ENCODE measurements at places on chromosomes 2 and 18.

- H3K27ac ChIP-seq = no peak overlapping the region
- no peaks in the 10 kb centered on the region for H3K36me3 ChIP-seq
- H3K4me1 ChIP-seq = no peaks in the 10 kb centered on the region
- no peaks in the 10 kb centered on the region for H3K27me3 ChIP-seq
- H3K4me3 ChIP-seq = no peak overlapping the region
Measured at GRCh38 chr18:70535041-70535440, 246.2 kb downstream of the SOCS6 start.

DNA sequence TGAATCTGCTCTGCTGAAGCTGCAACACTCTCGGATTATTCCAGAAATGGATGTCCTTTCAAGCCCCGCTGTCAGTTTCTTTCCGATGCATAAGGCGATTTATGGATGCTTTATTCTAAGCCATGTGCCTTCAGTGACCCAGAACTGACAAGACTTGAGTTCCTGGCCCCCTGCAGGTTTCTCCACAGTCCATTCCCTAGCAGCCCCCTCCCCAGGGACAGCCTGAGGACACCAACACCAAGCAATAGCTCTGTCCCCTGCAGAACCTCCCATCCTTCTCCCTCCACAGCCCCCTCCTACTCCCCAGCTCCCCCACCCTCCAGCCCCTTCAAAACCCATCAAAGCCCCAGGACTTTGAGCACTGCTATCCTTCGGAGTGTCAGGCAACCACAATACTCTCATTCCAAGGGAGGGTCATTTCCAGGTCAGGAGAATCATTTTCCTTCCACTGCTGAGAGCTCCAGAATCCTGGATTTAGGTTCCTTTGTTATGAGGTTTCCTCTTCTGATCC, 24.6 kb upstream of the SPP2 start:
- H3K36me3 ChIP-seq = no peaks in the 10 kb centered on the region
- H3K4me1 ChIP-seq = peaks cover 6% of the 10 kb centered on the region
- no peak for DNase-seq
- H3K4me3 ChIP-seq = no peak overlapping the region

DNA sequence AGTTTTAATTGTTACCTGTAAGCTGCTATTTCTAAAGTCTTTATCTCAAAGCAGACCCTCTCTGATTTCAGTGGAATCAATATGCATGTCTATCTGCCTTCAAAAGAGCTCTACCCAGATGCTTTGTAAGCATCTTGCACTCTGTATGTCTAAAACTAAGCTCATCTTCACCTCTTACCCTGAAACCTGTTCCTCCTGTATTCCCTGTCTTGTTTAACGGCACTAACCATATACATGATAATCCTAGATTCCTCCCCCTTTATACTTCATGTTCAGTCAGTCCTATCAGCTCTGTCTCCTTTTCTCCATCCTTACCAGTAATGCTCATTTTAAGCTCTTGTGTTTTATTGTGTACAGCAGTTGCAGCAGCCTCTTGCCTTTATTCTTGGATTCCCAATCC, 12.8 kb downstream of the ZC3H15 start:
- peaks cover 23% of the 10 kb centered on the region for H3K36me3 ChIP-seq
- DNase-seq = no peak
- no peak overlapping the region for H3K4me3 ChIP-seq
- H3K27me3 ChIP-seq = no peaks in the 10 kb centered on the region
- no peak overlapping the region for H3K27ac ChIP-seq

DNA sequence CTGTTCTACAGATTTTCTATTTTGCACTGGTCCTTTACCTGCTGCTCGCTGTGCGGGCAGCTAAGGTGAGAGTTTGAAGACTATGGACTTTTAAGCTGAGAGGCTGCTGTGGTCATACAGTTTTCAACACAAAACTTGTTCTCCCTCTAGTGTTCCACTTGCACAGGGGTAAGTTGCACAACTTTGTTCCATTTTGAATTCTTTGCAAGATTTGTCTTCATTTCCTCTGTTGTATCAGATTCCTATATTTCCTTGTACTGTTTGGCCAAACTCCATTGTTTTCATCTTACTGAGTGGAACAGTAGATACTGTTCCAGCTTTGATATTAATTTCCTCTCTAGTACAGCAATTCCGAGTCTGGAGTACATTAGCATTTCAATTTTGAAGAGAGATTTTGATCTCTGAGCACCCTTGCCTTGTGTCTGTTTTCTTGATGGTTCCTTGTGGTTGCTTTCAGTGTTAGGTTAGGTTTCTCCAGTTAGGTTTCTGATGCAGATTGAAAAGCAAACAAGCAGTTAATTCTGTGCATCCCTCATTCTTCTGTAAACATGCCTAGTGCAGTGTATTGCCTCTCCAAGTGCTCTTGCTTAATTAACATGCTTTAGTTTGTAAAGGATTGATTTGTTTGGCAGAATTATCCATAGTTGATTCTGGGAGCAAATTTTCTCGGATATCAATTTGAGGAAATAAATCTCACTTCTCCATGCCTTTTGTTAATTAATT, 188.8 kb downstream of the PTPRM start:
- H3K4me3 ChIP-seq = no peak overlapping the region
- DNase-seq = no peak
- no peaks in the 10 kb centered on the region for H3K4me1 ChIP-seq
- no peaks in the 10 kb centered on the region for H3K27me3 ChIP-seq

GRCh38 chr2:227004482-227004881, 159.5 kb downstream of the COL4A4 start:
- no peak for DNase-seq
- H3K27ac ChIP-seq = no peak overlapping the region
- peaks cover 9% of the 10 kb centered on the region for H3K4me1 ChIP-seq
- no peaks in the 10 kb centered on the region for H3K27me3 ChIP-seq

DNA sequence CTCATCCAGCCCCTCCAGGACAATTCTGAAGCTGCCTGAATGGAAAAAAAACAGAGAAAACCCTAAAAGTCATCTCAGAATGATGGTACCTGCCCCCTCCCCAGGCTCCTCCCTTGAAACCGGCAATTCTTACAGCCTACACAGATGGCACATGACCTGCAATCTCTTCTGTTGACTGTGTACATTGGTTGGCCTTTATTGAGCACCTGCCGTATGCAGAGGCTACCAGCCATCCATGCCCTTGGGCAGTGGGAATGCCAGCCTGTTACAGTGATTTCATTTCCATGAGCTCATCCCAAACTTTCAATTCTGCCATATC, 57.1 kb downstream of the EMX1 start:
- no peak for DNase-seq
- H3K27me3 ChIP-seq = no peaks in the 10 kb centered on the region
- peaks cover 8% of the 10 kb centered on the region for H3K4me1 ChIP-seq
- peaks cover 42% of the 10 kb centered on the region for H3K36me3 ChIP-seq
- H3K27ac ChIP-seq = no peak overlapping the region
- H3K4me3 ChIP-seq = no peak overlapping the region

DNA sequence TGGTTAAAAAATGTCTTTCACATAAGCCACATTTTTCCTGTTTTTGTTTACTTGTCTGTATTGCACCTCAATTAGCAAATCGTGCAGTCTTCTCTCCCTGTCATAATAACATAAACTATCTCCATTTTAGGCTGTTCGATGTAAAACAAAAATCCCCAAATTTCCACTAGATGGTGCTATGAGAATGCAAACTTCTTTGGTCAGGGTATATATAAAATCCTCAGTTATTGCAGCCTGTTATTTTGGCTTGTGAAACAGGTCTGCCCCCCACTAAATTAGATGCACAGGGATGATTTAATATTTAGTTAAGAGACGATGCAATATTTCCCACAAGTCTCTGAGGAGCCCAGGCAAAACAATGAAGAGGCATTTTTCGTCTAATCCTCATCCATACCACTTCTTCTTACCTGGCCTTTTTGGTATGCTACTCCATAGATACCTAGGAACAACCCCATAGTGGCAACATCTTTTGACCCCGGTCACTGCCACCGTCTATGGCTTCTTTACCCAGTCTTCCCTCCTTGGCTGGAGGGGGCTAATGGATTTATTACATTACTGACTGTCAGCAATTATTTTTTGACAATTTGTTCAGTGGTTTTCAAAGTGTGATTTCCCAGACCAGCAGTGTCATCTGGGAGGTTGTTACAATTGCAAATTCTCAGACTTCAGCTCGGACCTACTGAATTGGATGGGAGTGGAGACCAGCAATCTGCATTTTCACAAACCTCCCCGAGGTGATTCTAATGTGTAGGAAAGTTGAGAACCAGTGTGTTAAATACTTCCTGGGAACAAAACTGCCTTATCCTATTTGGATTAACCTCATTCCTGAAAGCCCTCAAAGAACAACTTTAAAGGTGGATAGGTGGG, 117.4 kb upstream of the CWC22 start:
- H3K27me3 ChIP-seq = no peaks in the 10 kb centered on the region
- H3K4me3 ChIP-seq = no peak overlapping the region
- H3K27ac ChIP-seq = no peak overlapping the region
- peaks cover 5% of the 10 kb centered on the region for H3K4me1 ChIP-seq

DNA sequence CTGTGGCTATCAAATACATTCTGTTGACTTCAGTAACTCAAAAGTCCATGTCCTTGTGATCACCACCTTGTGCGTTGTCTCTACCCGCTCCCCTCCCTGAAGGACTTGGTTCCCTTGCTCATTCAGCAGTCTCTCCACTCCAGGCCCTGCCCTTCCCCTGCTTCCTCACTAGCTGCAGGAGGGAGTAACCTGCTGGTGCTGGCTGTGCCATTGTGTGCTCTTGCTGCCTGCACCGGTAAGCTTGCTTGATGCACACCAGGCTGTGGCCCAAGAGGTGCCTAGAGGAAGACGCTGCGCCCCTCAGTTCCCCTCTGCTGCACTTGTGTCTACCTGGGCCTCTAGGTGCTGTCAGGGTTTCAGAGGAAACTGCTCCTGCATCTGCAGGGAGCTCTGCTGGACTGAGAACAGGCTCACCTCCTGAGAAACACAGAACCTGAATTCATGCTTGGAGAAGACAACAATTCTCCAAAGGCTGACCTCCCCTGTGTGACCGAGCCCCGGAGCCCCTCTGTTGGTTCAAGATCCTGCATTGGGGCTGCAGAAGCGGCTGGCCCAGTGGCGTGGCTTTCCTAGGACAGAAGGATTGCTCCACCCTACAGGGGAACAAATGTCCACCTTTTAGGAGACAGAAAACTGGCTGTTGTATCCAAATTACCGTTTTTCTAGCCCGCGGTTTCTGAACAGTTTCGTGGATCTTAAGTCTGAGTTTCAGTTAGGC, 33.6 kb downstream of the PTPRM start:
- no peak for DNase-seq
- no peak overlapping the region for H3K27ac ChIP-seq
- H3K4me1 ChIP-seq = peaks cover 16% of the 10 kb centered on the region
- H3K27me3 ChIP-seq = no peaks in the 10 kb centered on the region

GRCh38 chr2:7108792-7109532, 191.8 kb downstream of the RNF144A start:
- H3K36me3 ChIP-seq = no peaks in the 10 kb centered on the region
- peaks cover 15% of the 10 kb centered on the region for H3K4me1 ChIP-seq
- DNase-seq = no peak
- H3K27me3 ChIP-seq = no peaks in the 10 kb centered on the region

DNA sequence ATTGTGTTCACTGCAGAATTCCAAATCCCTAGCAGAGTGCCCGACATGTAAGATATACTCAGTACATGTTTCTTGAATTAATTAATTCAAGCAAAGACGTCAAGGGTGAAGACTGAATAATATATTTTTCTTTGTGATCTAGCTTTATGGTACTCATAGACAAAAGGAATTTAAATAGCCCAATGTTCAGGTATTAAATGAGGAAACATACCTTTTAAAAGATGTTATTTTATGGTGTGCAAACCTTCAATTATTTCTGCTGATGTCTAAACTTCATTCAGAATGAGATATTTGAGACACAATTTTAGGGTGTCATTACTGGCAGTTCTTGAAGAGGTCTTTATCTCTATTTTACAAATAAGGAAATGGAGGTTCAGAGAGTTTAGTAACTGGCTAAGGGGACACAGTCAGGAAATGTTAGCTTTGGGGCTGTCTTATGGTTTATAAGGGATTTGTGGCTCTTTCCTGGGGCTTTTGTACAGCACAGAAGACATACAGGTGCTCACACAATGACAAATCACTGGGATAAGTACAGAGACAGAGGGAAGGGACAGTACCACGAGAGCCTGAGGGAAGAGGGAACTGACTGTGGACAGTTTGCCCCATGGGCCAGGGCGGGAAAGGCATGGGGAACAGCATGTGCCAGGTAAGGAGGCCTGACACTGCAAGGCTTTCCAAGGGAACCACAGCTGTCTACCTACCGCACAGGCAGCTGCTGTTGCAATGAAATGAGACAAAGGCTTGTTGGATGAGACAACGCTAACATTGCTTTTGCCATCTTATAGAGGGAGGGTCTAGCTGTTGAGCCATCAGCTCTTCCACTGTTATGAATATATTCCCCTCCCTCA, 155.3 kb downstream of the DDX1 start:
- no peak overlapping the region for H3K27ac ChIP-seq
- no peak for DNase-seq
- H3K36me3 ChIP-seq = no peaks in the 10 kb centered on the region
- no peaks in the 10 kb centered on the region for H3K27me3 ChIP-seq
- H3K4me1 ChIP-seq = peaks cover 21% of the 10 kb centered on the region

GRCh38 chr2:119522671-119523070, 1.6 kb downstream of the SCTR start:
- no peak overlapping the region for H3K27ac ChIP-seq
- H3K36me3 ChIP-seq = no peaks in the 10 kb centered on the region
- no peak for DNase-seq
- H3K4me1 ChIP-seq = peaks cover 11% of the 10 kb centered on the region
- H3K27me3 ChIP-seq = peaks cover 32% of the 10 kb centered on the region

DNA sequence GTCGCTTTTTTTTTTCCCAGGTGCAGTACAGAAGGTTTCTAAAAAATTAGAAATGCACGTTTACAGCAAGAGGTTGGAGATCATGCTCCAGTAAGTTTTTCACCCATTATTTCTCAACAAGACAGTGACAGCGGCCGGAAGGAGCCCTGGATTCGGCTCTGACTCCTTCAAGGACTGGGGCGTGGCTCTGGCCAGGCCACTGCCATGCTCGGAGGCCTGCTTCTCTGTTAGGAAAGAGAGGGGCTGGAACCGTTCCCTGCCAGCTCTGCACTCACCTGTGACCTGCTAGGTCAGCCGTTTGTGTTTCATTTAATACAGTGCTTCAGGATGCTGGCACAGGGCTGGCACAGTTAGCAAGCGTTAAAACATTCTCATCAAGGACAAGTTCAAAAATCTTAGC, 6.7 kb upstream of the IAH1 start:
- no peaks in the 10 kb centered on the region for H3K27me3 ChIP-seq
- H3K4me1 ChIP-seq = no peaks in the 10 kb centered on the region
- H3K36me3 ChIP-seq = peaks cover 33% of the 10 kb centered on the region
- DNase-seq = no peak

Measured in spinal cord (tissue), 10 donors.